GM23248 (cell line): ENCODE measurements at places on chromosomes 11 and 22.

GRCh38 chr11:114296605-114297372 lies 590 bp downstream of the NNMT start:
- DNase-seq: peak; percentile 78

- DNase-seq: no peak
Measured at GRCh38 chr11:113339929-113340589, 25.7 kb downstream of the TTC12 start.

DNA sequence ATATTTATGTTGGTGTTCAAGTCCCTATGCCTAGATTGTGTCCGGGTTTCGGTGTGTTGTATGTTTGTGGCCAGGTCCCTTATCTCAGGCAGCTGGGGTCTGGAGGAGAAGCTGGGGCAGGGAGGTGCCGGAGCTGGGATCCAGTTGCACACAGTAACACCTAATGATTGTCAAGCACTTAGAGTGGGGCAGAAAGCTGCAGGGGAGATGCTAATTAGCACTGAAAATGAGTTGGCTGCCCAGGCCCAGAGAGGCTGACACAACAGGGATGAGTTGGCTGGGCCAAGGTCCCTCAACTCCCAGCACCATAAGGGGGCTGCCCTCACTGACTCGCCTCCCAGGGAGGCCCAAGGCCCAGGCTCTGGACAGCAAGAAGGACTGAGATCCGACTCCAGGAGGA lies 12.2 kb downstream of the PDE2A start:
- DNase-seq: no peak

DNA sequence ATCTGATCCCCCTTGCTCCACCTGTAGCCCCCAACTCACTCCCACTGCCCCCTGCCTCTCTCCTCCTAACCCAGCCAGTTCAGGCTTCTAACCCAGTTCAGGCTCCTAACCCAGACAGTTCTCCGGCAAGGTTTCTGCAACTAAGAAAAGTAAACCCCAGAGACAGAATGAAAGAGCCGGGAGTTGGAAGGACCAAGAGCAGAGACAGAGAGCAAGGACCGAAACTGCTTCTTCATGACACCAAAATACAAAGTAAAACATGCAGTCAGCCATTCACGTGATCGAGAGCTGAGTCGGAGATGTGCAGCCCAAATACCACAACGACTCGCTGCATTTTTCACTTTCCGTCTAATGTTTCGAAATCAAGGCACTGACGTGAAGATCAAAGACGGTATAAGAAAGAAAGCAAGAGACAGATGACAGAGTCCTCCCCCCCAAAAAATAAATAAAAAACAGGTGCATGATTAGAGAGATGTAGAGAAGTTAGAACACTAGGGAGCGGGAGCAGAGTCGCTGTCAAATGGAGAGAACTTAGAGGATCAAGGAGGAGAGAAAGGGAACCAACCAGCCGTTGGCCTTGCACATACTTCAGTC lies 884 bp downstream of the IL10RA start:
- DNase-seq: peak; percentile 23
